Heart right ventricle (tissue), 16 donors: ENCODE measurements at places on chromosomes 6 and 20. TPM values are rescaled to one million over a fixed set of nuclear protein-coding genes. Genes with fewer than 3 reads are reported as not detected.

Gene RIN2
- 60.7 TPM for total RNA-seq

Gene RPS6KA2
- total RNA-seq = 71.8 TPM

Gene SEMG1
- not detected for total RNA-seq

Gene TRIM15
- not detected for total RNA-seq

Gene CST4
- not detected for total RNA-seq

Gene KDM1B
- 16.7 TPM for total RNA-seq

Gene BNIP5
- total RNA-seq = not detected

Gene SLC52A3
- total RNA-seq = 1.9 TPM

Gene GRM1
- 5.0 TPM for total RNA-seq

Gene REPS1
- total RNA-seq = 39.2 TPM

Gene PACRG
- total RNA-seq = 34.6 TPM

Gene TAAR5
- not detected for total RNA-seq

Gene ZNF334
- 1.6 TPM for total RNA-seq

Gene XKR7
- total RNA-seq = not detected

Gene DLK2
- 0.96 TPM for total RNA-seq

Gene LST1
- total RNA-seq = 35.6 TPM

Gene IFT52
- 6.5 TPM for total RNA-seq

Gene RFX6
- total RNA-seq = not detected

Gene COL9A1
- 5.2 TPM for total RNA-seq

Gene GMPR
- total RNA-seq = 93.4 TPM

Gene ADGRG6
- 3.2 TPM for total RNA-seq

Gene SIGLEC1
- total RNA-seq = 22.4 TPM

Gene FAM209B
- not detected for total RNA-seq

Gene LAMA5
- 65.4 TPM for total RNA-seq

Gene CNR1
- 0.44 TPM for total RNA-seq

Gene CASS4
- total RNA-seq = 0.33 TPM

Gene WFDC5
- total RNA-seq = not detected

Gene TNFRSF6B
- 1.2 TPM for total RNA-seq

Gene OCSTAMP
- not detected for total RNA-seq

Gene SLC22A2
- total RNA-seq = not detected

Gene EMILIN3
- 0.20 TPM for total RNA-seq

Gene HMGCLL1
- 0.90 TPM for total RNA-seq

Gene CLVS2
- 0.05 TPM for total RNA-seq

Gene PXDC1
- 39.5 TPM for total RNA-seq

Gene LY6G6C
- not detected for total RNA-seq

Gene ATRN
- total RNA-seq = 30.9 TPM
